ENCODE measurements at places on chromosomes 2 and 18.
A peak's percentile ranks its signal among the peaks of the same experiment; 100 is the strongest.

GRCh38 chr18:24802456-24802855 is 342.0 kb downstream of the HRH4 start:
- H3K4me1 ChIP-seq, result peaks cover 28% of the 10 kb centered on the region
- peaks cover 11% of the 10 kb centered on the region for H3K36me3 ChIP-seq
- H3K4me3 ChIP-seq, result no peak overlapping the region
- peaks cover 7% of the 10 kb centered on the region for H3K27me3 ChIP-seq
- DNase-seq, result no peak

DNA sequence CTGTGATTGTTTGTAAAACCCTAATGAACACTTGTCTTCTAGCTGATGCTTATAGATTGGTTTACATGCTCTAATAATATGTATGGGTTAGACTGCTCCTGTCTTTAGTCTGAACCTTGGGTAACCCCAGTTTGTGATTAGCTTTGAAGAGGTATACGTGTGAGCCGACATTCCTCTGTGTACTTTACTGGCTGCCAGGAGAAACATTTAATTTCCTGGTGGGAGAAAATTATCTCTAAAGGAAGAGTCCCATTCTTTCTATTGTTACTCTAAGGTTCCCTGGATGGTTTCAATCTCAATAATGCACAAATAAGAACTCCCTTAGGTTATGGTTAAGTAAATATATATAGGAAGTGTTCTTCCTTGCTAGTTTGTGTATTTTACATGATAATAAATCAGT is 143.6 kb upstream of the ZSWIM2 start:
- no peak overlapping the region for H3K4me3 ChIP-seq
- no peak for DNase-seq
- no peaks in the 10 kb centered on the region for H3K27me3 ChIP-seq
- H3K4me1 ChIP-seq, result no peaks in the 10 kb centered on the region
- no peaks in the 10 kb centered on the region for H3K36me3 ChIP-seq

DNA sequence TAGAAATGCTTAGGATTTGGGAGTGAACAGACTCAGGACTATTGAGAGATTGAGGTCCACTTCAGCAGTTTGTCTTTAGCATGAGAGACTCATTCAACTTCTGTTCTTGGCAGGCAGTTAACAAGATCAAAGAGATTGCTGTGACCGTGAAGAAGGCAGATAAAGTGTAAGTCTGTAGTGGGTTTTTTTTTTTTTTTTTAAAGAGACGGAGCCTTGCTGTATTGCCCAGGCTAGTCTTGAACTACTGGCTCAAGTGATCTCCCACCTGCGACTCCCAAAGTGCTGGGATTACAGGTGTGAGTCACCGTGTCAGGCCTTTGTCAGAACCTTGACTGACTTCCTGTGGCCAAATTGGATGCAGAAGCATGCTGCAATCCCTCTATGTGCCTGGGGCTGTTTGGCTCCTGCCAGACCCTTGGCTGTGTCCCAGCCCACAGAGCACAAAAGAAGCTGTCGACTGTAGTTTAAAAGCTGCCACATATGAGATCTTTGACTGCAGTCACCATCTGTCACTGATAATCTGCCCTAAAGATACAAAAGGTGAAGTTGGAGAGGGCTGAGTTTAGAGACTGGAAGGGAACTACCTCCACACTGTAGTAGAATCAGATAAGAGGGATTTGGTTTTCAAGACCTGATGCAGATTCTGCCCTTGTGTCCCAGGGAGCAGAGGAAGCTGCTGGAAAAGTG is 9.9 kb downstream of the CCT7 start:
- H3K27ac ChIP-seq, result no peak overlapping the region
- peaks cover 67% of the 10 kb centered on the region for H3K36me3 ChIP-seq
- DNase-seq, result no peak
- H3K4me1 ChIP-seq, result no peaks in the 10 kb centered on the region
- H3K4me3 ChIP-seq, result no peak overlapping the region
- H3K27me3 ChIP-seq, result no peaks in the 10 kb centered on the region

GRCh38 chr2:241849616-241850543 is 8.8 kb downstream of the PDCD1 start:
- H3K4me1 ChIP-seq, result peaks cover 20% of the 10 kb centered on the region
- no peak for DNase-seq
- no peaks in the 10 kb centered on the region for H3K36me3 ChIP-seq
- no peak overlapping the region for H3K27ac ChIP-seq
- no peak overlapping the region for H3K4me3 ChIP-seq

- H3K27ac ChIP-seq, result no peak overlapping the region
- no peaks in the 10 kb centered on the region for H3K36me3 ChIP-seq
- H3K4me1 ChIP-seq, result no peaks in the 10 kb centered on the region
- no peak overlapping the region for H3K4me3 ChIP-seq
- peaks cover 5% of the 10 kb centered on the region for H3K27me3 ChIP-seq
- no peak for DNase-seq
Measured at GRCh38 chr2:75807992-75808391, 97.3 kb upstream of the GCFC2 start.

DNA sequence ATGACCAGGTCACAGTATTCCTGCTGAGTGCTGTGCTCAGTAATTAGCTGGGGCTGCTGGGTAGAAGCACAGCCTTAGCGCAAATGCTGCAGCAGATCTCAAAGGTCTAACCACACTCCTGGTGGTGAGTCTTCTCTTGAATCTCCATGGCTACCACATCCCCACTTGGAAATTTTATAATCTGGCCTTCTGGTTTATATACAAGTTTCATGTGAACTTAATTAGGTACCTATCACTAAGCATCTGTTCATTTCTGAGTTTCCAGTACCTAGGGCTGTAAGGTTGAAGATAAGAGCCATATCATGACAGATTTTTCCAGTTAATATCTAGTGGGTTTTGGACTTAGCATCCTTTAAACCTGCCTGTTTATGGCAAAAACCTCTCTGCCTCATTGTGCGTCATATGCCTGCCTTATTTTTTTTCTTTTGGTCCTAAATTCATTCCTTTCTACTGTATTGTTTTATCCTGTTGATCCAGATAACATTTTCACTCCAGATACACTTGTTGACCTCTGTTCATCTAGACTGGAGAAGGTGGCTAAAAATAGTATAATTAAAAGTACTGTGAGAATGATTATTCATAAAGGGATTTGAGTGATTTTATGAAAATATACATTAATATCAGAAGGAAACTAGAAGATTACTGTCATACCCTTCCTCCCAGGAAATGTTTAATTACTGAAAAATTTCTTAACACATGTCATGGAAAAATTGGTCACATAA is 168.4 kb upstream of the THUMPD2 start:
- no peak for DNase-seq
- no peaks in the 10 kb centered on the region for H3K27me3 ChIP-seq
- no peaks in the 10 kb centered on the region for H3K36me3 ChIP-seq
- no peak overlapping the region for H3K27ac ChIP-seq

DNA sequence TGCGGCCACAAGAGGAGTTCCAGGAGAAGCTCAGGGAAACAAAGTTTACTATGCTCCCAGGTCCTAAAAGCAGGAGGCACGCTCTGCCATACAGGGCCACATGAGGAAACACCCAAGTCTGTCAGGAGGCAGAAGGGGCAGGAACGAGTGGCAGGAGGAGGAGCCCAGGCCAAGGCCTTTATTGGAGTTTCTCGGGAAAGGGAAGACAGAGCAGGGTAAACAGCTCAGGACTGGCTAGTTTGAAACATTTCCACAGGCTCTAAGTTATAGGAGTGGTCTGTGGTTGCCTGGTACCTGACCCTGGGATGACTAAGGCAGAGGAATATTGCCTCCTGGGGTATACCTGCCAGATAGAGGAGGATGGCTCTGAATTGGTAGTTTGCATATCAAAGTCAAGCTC is 3.7 kb upstream of the ZNF638 start:
- no peak overlapping the region for H3K4me3 ChIP-seq
- no peaks in the 10 kb centered on the region for H3K36me3 ChIP-seq
- H3K27ac ChIP-seq, result no peak overlapping the region
- H3K4me1 ChIP-seq, result peaks cover 9% of the 10 kb centered on the region
- DNase-seq, result no peak

GRCh38 chr2:43111788-43112554 is 114.4 kb downstream of the ZFP36L2 start:
- H3K27ac ChIP-seq, result no peak overlapping the region
- H3K4me3 ChIP-seq, result no peak overlapping the region
- peaks cover 36% of the 10 kb centered on the region for H3K4me1 ChIP-seq

- H3K4me1 ChIP-seq, result no peaks in the 10 kb centered on the region
- H3K4me3 ChIP-seq, result no peak overlapping the region
- no peak for DNase-seq
- peaks cover 11% of the 10 kb centered on the region for H3K27me3 ChIP-seq
- no peaks in the 10 kb centered on the region for H3K36me3 ChIP-seq
Measured at GRCh38 chr2:229620759-229621158, 93.6 kb downstream of the DNER start.

- peaks cover 15% of the 10 kb centered on the region for H3K27me3 ChIP-seq
- H3K27ac ChIP-seq, result peak overlapping the region; percentile 11
- H3K36me3 ChIP-seq, result no peaks in the 10 kb centered on the region
- no peaks in the 10 kb centered on the region for H3K4me1 ChIP-seq
- H3K4me3 ChIP-seq, result no peak overlapping the region
Measured at GRCh38 chr2:64906853-64907536, 82.2 kb upstream of the SLC1A4 start.

DNA sequence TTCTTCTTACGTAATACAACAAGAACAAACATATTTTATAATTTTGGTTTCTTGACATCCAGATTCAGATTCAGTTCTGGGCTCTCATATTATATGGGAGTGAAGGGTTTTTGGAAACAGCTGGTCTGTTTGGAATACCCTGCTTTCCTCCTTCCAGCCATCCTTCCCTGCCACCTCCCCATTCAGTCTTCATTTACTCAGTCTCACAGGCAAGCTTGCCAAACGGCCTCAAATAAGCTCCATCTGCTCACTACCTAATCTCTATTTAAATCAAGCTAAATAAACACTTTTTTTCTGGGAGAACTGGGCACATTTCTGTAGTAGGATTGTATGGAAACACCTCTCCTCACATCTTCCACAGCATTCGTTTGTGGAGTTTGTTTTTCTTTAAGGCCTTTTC is 147.5 kb downstream of the RND3 start:
- H3K4me1 ChIP-seq, result peaks cover 8% of the 10 kb centered on the region
- no peak for DNase-seq
- H3K27me3 ChIP-seq, result no peaks in the 10 kb centered on the region
- H3K36me3 ChIP-seq, result no peaks in the 10 kb centered on the region
- H3K27ac ChIP-seq, result peak overlapping the region; percentile 8

DNA sequence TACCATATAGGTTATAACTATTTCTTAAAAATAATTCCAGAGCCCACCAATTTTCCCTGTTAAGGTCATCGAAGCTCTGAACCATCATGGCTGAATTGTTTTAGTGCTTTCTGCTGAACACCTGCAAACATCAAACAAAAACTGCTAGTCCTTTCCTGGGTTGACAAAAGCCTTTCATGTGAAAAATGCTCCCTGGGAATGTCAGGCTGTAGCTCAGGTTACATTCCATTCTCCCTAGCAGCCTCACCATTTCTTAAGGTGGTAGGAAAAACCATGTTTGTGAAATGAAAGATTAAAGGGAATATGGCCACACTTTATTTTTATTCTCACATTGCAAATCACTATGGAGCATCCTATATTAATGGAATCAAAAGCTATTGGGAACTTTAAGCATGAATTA is 5.7 kb downstream of the TCF4 start:
- no peaks in the 10 kb centered on the region for H3K36me3 ChIP-seq
- DNase-seq, result peak; percentile 15
- peak overlapping the region; percentile 77 for H3K4me3 ChIP-seq
- no peaks in the 10 kb centered on the region for H3K27me3 ChIP-seq

- no peak overlapping the region for H3K4me3 ChIP-seq
- H3K4me1 ChIP-seq, result no peaks in the 10 kb centered on the region
- H3K27ac ChIP-seq, result no peak overlapping the region
- H3K36me3 ChIP-seq, result no peaks in the 10 kb centered on the region
- peak; percentile 62 for DNase-seq
- H3K27me3 ChIP-seq, result peaks cover 28% of the 10 kb centered on the region
Measured at GRCh38 chr2:236512902-236513435, 56.7 kb upstream of the ACKR3 start.

DNA sequence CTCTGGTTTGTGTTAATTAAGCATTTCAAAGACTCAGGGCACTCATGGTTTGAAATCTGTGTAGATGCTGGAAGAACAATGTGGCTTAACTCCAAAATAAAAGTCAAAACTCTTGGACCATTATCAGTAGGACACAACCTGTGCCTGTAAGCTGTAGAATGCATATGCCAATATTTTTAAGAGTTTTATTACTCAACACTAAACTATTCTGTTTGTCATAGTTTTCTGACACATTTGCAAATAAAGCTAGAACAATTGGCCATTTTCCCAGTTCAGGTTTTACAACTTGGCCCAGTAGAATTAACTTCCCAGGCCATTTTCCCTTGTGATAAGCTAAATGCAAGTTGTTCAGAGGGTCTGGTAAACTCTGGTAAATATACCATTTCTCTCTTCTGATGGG is 713.1 kb downstream of the CBLN2 start:
- no peak overlapping the region for H3K4me3 ChIP-seq
- DNase-seq, result no peak
- no peaks in the 10 kb centered on the region for H3K36me3 ChIP-seq
- no peaks in the 10 kb centered on the region for H3K27me3 ChIP-seq

- H3K27me3 ChIP-seq, result peaks cover 13% of the 10 kb centered on the region
- DNase-seq, result peak; percentile 15
- peak overlapping the region; percentile 86 for H3K4me3 ChIP-seq
- peaks cover 17% of the 10 kb centered on the region for H3K4me1 ChIP-seq
- H3K27ac ChIP-seq, result no peak overlapping the region
Measured at GRCh38 chr18:80245781-80246444, 1.4 kb downstream of the PARD6G start.

GRCh38 chr2:32952761-32953476 is 6.2 kb downstream of the LTBP1 start:
- H3K27me3 ChIP-seq, result peaks cover 3% of the 10 kb centered on the region
- H3K4me1 ChIP-seq, result peaks cover 33% of the 10 kb centered on the region
- H3K27ac ChIP-seq, result no peak overlapping the region
- DNase-seq, result no peak

DNA sequence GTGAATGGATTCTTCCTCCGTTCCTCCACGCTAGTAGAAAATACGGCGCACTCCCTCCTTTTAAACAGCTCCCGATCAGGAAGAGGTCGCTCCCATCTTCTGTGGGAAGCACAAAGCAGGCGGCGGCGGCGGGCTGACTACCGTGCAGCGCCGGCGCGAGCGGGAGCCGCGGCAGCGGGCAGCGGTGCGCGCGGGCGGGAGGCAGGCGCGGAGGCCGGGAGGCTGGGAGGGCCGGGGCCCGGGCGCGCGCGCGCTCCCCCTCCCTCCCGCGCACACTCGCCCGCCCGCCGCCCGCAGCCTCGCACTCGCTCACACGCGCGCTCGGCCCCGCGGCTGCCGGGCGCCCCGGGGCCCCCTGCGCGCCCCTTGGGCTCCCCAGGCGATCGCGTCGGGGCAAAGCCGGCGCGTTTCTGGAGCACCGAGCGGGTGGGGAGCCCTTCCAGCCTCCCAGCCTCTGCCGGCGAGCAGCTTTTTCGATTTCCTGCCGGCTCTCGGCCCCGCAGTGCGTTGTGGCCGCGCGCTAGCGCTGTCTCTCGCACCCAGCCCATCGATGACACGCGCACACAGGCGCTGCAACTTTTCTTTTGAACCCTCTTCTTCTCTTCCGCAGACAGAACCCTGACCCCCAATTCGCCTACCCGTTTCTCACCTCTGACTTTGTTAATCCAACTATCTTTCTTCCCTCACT is at the start of gene SLC8A1:
SLC8A1 (minus strand) TSS at position 173 of the 688 bp plus-strand sequence.
- peak within 1 kb of the TSS; percentile 4 for H3K27ac ChIP-seq
- H3K4me1 ChIP-seq, result peaks cover 27% of the 10 kb centered on the region
- peaks cover 63% of the 10 kb centered on the region for H3K27me3 ChIP-seq
- no peaks in the 10 kb centered on the region for H3K36me3 ChIP-seq
- H3K4me3 ChIP-seq, result peak within 1 kb of the TSS; percentile 97

GRCh38 chr2:179479947-179480346 is 215.3 kb upstream of the SESTD1 start:
- DNase-seq, result no peak
- H3K36me3 ChIP-seq, result no peaks in the 10 kb centered on the region
- H3K4me3 ChIP-seq, result no peak overlapping the region
- peaks cover 8% of the 10 kb centered on the region for H3K4me1 ChIP-seq

Measured in nephron progenitor cell (in vitro differentiated cells).